Hematopoietic multipotent progenitor cell treated with erythropoietin and hydrocortisone succinate and interleukin-3 and kit ligand, for 15 days (in vitro differentiated cells): ENCODE measurements at places on chromosomes 2 and 18.

DNA sequence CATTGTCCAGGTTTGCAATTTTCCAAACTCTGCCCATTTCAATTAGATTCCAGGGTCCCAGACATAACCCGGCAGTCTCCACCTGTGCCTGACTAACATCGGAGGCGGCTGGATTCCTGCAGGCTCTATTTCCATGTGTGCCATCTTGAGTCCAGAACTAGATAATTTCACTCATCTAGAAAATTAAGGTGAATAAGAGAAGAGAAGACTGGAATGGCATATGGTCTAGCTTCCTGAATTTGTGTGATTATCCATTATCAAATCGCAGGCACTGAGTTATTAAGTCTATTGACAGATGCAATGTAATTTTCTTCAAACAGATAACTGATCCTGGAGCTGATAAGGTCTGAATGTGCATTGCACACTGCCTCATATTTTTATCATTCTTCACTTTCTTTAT, 305.2 kb downstream of the ETAA1 start:
- no peak for DNase-seq

GRCh38 chr18:38756436-38756835, 1190.8 kb upstream of the CELF4 start:
- no peak for DNase-seq

DNA sequence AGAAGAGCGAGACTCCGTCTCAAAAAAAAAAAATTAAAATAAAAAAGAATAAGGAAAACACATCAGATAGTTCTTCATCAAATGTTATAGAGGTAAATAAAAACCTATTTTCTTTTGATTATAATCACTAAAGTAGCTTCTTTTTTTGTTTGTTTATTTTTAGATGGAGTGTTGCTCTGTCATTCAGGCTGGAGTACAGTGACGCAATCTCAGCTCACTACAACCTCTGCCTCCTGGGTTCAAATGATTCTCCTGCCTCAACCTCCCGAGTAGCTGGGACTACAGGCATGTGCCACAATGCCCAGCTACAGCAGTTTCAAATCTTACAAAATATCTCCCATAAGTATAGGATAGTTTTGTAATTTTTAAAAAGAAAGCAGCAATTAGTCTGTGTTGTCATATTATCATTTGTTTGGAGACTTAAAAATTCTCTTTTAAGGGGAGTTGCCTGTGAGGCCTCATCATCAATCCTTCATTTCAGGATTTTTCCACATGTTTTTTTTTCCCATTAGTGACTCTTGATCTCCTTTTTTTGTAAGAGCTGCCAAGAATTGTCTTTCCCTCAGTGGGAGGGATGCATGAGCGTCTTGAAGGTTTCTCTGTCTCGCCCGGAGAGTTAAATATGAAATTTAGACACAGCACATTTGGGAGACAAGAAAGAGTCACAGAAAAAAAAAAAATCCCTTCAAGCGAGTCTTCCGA, 275.9 kb downstream of the CDCA7 start:
- no peak for DNase-seq

DNA sequence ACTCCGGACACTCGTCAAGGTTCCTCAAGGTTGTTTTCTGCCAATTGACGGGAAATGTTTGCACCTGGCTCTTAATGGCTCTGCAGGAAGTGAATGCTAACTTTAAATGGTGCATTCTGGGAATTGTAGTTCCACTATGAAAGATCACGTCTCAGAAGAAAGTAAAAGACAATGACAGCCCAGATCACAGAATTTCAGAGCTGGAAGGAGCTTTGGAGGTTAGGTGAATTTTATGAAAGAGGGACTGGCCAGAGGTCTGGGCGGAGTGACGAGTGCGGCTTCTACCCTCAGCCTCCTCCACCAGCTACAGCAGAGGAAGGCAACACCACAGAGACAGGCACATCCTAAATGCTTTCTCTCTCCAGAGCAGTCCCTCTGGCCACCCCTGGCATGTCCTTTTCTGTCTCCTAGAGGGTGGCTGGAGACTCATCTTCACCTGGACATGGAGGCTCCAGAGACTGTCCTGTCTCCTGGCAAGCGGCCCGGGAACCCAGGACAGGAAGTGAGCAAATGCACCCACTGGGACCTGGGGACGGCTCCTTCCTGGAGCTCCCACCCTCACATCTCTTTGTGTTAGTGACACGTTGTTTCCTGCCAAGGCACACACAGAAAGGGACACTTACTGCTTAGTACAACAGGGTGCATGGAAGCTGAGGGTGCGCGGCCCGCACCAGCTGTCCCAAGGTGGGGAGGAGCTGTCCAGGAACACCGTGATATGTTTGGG, 19.4 kb downstream of the THAP4 start:
- no peak for DNase-seq

- DNase-seq, result no peak
Observed at GRCh38 chr2:191631754-191632153, 46.2 kb upstream of the NABP1 start.

GRCh38 chr2:21836261-21836660, 712.5 kb downstream of the TDRD15 start:
- no peak for DNase-seq

- DNase-seq, result no peak
Observed at GRCh38 chr18:62339106-62339988, 14.2 kb downstream of the TNFRSF11A start.

- no peak for DNase-seq
Observed at GRCh38 chr2:45220227-45220626, 211.0 kb upstream of the SIX2 start.

DNA sequence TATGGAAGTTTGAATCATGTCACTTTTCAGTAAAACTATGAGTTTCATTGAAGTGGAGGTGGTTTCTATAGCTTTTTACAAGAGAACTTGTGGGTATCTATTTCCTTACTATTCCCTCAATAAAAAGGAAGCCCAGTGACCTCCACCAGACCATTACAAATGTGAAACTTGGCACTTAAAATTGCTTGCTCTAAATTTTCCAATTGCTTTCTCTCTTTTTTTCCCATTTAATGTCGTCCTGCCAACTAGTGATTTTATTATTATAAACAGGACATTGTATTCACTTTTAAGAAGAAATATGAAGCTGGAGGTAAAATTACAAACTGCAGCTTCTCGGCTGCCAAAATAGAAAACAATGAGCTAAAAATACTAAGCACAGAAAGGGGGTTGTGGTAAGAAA, 208.2 kb upstream of the ALPP start:
- no peak for DNase-seq

GRCh38 chr2:141692829-141693228, 438.0 kb downstream of the LRP1B start:
- DNase-seq, result no peak

DNA sequence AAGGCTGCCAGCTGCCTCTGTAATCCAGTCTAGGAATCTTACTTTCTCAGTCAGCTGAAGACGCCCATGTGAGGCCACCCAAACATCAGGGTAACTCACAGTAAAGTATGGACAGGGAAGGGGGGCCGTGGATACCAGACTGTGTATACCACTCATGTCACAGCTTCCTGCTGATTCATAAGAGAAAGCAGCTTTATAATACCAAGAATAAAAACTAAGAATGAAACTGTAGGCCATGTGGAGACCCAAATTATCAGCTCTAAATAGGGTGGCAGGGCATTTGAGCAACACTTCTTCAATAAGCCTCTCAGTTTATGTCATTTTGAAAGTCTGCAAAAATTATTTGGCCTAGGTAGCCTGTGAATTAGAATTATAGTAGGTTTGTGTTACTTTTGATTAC, 115.0 kb upstream of the CDCA7 start:
- DNase-seq, result no peak

GRCh38 chr18:11467611-11468010, 141.8 kb upstream of the SLC35G4 start:
- DNase-seq, result no peak

DNA sequence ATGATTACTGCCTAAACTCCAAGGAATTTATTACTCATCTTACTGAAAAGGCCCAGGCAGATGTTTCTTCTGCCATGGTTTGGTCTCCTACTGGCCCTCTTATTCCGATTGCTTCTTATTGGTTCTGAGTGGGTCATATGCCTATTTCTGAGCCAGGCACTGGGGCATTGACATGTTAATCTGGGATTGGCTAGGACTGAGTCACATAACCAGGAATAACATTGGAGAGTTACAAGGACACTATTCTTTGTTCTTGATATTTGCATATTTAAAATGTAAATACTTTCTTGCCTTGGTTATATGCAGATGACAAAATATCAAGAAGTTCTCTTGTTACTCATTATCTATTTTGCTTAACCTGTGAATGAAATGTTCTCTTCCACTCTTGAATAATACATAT, 534.4 kb upstream of the SLC39A10 start:
- DNase-seq, result no peak

GRCh38 chr2:159942146-159942545, 120.3 kb downstream of the PLA2R1 start:
- DNase-seq, result no peak

DNA sequence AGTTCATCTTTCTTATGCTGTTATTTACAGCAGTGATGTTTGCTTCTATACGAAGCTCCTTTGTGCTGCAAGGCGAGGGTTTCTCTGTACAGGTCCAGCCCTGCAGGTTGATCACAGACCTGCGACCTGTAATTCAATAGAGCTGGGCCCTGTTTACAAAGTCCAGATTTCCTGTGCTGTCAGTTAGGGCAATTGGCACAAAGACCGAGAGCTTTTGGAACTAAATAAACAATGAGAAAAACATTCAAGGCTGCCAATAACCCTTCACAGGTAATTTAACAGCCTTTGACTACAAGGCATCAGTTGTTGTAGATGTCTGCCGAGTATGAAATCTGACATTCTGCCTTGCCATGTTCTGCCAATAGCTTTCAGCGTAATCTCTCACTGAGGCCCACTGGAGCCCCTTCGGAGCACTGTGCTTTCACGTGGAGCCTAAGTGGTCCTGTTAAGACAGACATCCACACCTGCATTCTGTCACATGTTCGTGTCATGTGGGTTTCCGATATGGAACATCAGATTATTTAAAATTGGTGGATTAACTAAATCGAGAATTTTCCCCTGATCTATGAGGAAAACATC, 232.5 kb downstream of the PTGR3 start:
- DNase-seq, result no peak

GRCh38 chr2:61967262-61967661, 61.8 kb downstream of the COMMD1 start:
- DNase-seq, result no peak

- no peak for DNase-seq
Observed at GRCh38 chr2:159195697-159196096, 90.8 kb downstream of the WDSUB1 start.
